GM23248 (cell line): ENCODE measurements at places on chromosomes 16 and 17. TPM values are rescaled to one million over a fixed set of nuclear protein-coding genes. Genes with fewer than 3 reads are reported as not detected.

HBM gene
- not detected in 2 replicates for total RNA-seq

CTF1 gene
- total RNA-seq = 4.4 and 4.8 TPM in 2 replicates

DNAH9 gene
- total RNA-seq = not detected in 2 replicates

COPZ2 gene
- total RNA-seq = 148 and 179 TPM in 2 replicates

HEATR9 gene
- total RNA-seq = not detected in 2 replicates

DNA sequence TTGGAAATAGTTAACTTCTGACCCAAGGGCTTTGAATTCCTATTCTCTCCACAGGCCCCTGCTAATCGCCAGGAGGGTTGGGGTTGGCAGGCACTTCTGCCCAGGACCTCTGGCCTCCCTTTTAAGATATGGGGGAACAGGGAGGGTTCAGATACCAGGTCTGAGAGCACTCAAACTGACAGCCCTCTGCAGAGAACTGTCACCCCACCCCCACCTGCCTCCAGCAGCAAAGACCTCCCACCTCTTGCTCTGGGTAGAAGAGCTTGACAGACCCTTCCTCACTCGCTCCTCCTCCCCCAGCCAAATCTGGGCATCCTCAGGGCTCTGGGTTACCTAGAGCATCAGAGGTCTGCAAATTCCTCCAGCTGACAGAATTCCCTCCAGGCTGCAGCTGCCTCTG is 11.6 kb downstream of the CDH3 start:
- no peak for DNase-seq
- no peak overlapping the region for H3K27ac ChIP-seq
- H3K4me3 ChIP-seq = no peak overlapping the region

DNA sequence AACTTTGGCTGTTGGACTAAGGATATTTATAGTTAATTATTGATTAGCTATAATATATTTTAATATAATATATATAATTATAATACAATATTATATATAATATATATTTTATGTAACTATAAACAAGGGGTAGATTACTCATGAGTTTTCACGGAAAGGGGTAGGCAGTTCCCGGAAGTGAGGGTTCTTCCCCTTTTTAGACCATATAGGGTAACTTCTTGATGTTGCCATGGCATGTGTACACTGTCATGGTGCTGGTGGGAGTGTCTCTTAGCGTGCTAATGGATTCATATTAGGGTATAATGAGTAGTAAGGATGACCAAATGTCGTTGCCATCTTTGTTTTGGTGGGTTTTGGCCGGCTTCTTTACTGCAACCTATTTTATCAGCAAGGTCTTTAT is 315.6 kb downstream of the WWOX start:
- H3K4me3 ChIP-seq = no peak overlapping the region
- no peak for DNase-seq
- no peaks in the 10 kb centered on the region for H3K27me3 ChIP-seq
- H3K4me1 ChIP-seq = no peaks in the 10 kb centered on the region
- no peak overlapping the region for H3K27ac ChIP-seq

DNA sequence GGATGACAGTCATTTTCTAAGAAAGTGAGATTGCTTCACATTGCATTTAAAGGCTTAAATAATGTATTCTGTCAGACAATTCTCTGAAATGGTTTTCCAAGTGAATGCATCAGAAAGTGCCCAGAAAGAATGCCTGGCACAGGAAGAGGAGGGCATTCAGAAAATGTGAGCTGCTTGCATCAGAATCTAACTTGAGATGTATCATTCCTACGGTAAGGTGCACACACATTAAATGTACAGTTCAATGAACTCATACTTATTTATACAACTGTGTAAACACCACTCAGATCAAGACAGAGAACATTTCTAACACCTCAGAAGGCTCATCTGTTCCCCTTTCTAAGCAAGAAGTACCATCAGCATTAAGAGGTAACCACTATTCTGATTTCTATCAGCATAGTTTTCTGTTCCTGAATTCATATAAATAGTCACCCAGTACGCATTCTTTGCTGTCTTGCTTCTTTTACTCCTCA is 638.0 kb downstream of the MAF start:
- H3K4me1 ChIP-seq = no peaks in the 10 kb centered on the region
- H3K27me3 ChIP-seq = no peaks in the 10 kb centered on the region
- no peak for DNase-seq
- H3K27ac ChIP-seq = no peak overlapping the region

DNA sequence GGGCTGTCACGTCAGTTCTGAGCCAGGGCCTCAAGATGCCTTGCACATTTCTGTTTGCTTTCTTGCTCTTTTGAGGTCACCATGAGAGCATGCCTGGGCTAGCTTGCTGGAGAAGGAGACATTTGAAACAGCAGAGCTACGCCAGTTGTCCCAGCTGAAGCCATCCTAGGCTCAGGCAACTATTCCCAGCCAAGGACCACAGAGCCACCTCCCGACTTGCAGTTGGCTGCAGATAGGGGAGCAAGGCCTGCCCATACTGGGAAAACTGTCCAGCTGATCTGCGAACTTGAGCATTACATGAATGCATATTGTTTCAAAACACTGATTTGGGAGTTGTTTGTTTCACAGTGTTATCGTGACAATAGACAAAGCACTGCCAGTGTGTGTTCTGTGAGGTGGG is 340.8 kb downstream of the XYLT1 start:
- H3K4me3 ChIP-seq = no peak overlapping the region
- no peak for DNase-seq
- H3K27me3 ChIP-seq = no peaks in the 10 kb centered on the region
- H3K27ac ChIP-seq = no peak overlapping the region
- no peaks in the 10 kb centered on the region for H3K4me1 ChIP-seq
- peaks cover 15% of the 10 kb centered on the region; the same call in 1 of the 2 replicates for H3K36me3 ChIP-seq

GRCh38 chr17:48909783-48910182 is 1.6 kb downstream of the UBE2Z start:
- H3K27ac ChIP-seq = peak overlapping the region; percentile 99
- DNase-seq = peak; percentile 35
- H3K4me1 ChIP-seq = peaks cover 60% of the 10 kb centered on the region
- H3K4me3 ChIP-seq = peak overlapping the region; percentile 88

DNA sequence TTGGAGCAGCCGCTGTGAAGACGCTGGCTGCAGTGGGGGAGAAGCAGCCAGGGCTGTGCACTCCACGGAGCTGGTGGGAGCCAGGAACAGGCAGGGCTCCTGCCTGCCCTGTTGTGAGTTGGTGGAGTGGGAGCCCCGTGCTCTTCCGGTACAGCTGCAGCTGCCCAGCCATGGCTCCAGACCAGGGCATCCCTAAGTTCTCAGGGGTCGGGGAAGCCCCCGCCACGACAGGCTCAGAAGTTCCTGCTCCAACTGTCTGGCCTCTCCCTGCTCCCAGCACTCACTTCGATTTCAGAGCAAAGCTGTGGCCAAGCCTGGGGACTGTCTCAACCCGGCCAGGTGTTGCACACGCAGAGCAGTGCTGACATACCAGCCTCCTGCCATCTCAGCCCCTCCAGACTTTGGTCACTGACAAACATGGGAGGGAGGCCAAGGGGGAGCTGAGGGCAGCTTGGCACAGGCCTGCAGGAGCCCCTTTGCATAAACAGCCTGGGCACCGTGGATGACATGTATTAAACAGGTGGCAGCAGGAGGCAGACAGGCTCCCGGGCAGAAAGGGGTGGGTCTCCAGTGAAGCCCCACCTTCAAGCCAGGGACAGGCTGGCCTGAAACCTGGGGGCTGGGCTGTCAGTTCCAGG is 13.9 kb upstream of the KDM8 start:
- H3K27me3 ChIP-seq = 0 out of 2 replicates have a peak, but pooled peaks cover 7% of the 10 kb centered on the region
- no peaks in the 10 kb centered on the region for H3K4me1 ChIP-seq
- H3K36me3 ChIP-seq = no peaks in the 10 kb centered on the region
- no peak overlapping the region for H3K27ac ChIP-seq
- H3K4me3 ChIP-seq = no peak overlapping the region

- H3K27ac ChIP-seq = no peak overlapping the region
- H3K27me3 ChIP-seq = no peaks in the 10 kb centered on the region
- H3K4me3 ChIP-seq = no peak overlapping the region
- H3K4me1 ChIP-seq = peaks cover 11% of the 10 kb centered on the region; the same call in 1 of the 2 replicates
- H3K36me3 ChIP-seq = no peaks in the 10 kb centered on the region
- DNase-seq = no peak
Measured at GRCh38 chr17:49984776-49985175, 10.2 kb downstream of the DLX3 start.

GRCh38 chr17:2724784-2725164 is 13.2 kb upstream of the CLUH start:
- no peak overlapping the region for H3K27ac ChIP-seq
- no peaks in the 10 kb centered on the region for H3K4me1 ChIP-seq
- H3K4me3 ChIP-seq = peak overlapping the region; percentile 51; the same call in 1 of the 2 replicates
- peaks cover 11% of the 10 kb centered on the region for H3K27me3 ChIP-seq

DNA sequence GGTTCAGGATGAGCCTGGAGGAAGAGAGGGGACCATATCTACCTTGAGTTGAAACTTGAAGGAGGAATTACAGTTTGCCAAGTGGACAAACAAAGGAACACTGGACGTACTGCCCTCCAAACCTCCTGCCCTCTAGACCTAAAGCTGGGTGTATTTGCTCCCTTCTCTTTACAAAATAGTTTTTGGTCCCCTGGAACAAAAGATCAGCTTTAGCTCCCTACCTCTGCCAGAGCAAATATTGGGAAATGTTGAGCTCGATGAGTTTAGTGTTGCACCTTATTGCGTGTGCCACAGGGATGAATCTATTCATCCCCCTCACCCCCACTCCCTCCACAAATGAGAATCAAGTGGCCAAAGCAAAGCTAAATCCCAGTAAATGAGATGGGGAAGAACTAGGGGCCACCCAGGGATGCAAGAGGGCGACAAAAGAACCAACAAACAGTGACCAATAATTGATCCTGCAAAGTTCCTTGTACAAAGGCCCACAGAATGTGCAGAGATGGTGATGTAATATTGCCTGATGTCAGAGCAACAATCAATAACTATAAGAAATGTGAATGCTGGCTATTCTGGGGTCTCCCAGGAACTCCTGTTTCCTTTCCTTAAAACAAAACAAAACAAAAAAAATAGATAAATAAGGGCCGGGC is 17.2 kb upstream of the TAT start:
- H3K4me1 ChIP-seq = no peaks in the 10 kb centered on the region
- DNase-seq = no peak
- H3K27me3 ChIP-seq = peaks cover 7% of the 10 kb centered on the region
- H3K36me3 ChIP-seq = no peaks in the 10 kb centered on the region
- no peak overlapping the region for H3K4me3 ChIP-seq

DNA sequence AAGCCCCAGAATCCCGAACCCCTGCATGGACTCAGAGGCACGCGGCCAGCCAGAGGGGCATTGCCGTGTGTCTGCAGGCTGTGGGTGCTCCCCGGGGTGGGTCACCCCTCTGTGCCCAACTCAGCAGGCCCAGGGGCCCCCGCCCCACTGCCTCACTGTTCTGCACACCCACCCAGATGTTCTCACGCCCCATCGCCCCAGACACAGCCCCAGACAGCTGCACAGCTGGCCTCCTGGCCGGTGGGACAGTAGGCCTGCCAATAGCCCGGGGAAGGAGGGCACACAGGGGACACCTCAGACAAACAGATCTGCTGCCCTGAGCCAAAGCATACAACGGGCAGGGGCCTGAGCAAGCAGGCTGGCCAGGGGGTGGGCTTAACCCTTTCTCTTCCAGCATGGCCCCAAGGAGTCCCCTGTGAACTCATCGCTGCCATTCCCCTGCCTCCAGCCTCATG is 27.6 kb upstream of the NXPH3 start:
- H3K4me3 ChIP-seq = no peak overlapping the region
- no peaks in the 10 kb centered on the region for H3K4me1 ChIP-seq
- peaks cover 2% of the 10 kb centered on the region; the same call in 1 of the 2 replicates for H3K27me3 ChIP-seq
- no peak overlapping the region for H3K27ac ChIP-seq
- H3K36me3 ChIP-seq = no peaks in the 10 kb centered on the region
